ENCODE measurements at places on chromosomes 12 and 14.

DNA sequence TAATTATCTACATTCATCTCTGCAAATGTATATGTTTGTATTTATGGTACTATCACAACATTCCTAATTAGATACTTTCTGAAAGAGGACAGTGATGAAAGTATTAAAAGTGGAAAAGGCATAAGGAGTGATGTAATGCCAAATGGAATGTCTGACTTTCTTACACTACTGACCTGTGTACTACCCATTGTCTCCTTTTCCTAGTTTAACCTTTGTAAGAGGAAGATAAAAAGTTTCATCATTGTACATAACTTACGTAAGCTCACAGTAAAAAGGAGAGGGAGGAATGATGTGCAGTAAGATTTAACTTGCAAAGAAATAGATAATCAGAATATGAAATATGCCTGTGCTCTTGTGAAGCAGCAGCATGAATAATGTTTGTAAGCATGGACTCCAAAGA is 55.9 kb downstream of the SOX5 start:
- no peak for DNase-seq
- H3K27ac ChIP-seq = no peak overlapping the region
- no peaks in the 10 kb centered on the region for H3K27me3 ChIP-seq
- no peak overlapping the region for H3K4me3 ChIP-seq

- no peaks in the 10 kb centered on the region for H3K27me3 ChIP-seq
- no peaks in the 10 kb centered on the region for H3K4me1 ChIP-seq
- no peaks in the 10 kb centered on the region for H3K36me3 ChIP-seq
- H3K4me3 ChIP-seq = no peak overlapping the region
- no peak for DNase-seq
These were observed 1353.9 kb downstream of the AACS start for GRCh38 chr12:126419131-126419530.

DNA sequence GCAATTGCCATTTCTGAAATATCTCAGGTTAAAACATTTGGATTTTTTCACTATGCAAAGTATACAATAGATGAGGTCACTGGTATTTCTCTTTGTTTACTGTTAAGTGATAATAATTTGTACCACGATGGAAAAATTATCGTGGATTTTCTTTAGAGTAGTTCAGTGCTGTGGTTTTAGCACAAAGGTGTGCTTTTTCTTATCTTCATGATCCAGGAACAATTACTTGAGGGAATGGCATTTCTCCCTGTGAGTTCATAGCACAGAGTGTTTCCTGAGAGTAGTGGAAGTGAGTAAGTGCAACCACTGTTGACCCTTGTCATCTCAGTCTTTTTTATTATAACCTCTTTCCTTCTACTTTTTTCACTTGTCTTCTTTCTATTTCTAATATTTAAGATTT is 86.8 kb downstream of the FGD4 start:
- H3K4me1 ChIP-seq = no peaks in the 10 kb centered on the region
- H3K27ac ChIP-seq = no peak overlapping the region

- no peaks in the 10 kb centered on the region for H3K4me1 ChIP-seq
- H3K36me3 ChIP-seq = no peaks in the 10 kb centered on the region
- no peak for DNase-seq
These were observed 37.8 kb downstream of the SRRM4 start for GRCh38 chr12:119019166-119019565.

DNA sequence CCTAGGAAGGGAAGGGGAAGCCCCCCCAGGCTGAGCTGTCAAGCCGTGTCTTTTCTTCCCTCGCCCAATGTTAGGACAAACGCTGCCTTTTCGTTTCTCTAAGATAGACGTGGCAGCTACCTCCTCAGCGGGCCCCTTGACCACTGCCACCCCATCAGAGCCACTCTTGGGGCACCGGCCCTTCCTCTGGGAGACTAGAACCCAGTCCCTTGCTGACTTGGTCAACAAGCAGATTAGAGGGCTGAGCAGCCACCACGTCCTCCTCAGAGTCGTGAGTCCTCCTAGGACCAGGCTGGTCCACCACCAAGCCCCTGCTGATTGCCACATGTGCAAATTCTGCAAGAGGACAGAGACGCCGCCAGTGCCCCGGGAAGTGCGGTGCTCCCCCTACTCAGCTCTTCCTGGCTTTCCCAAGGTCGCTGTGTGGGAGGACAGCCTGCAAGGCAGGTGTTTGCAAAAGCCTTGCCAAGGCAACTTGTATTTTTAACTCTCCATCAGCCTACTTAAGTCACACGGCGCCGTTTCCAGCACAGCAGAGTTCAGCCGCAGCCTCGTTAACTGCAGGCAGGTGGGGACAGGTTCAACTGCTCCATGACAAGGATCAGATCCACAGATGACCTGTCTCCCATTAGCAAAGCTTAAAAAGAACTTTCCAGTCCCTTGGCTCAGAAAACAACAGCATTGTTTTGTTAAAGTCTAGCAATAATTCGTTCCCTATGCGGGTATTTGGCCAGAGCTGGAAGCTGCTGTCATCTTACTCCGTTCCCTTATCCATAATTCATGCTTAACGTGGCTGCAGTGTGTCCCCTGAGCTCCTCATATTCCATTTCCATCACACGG is 65.6 kb downstream of the TESC start:
- no peaks in the 10 kb centered on the region for H3K4me1 ChIP-seq
- peaks cover 55% of the 10 kb centered on the region for H3K36me3 ChIP-seq
- no peak overlapping the region for H3K4me3 ChIP-seq
- no peak for DNase-seq
- H3K27ac ChIP-seq = 0 out of 2 replicates have a peak overlapping the region, but pooled peaks have one; percentile 20

GRCh38 chr12:116116650-116117424 is 160.7 kb downstream of the MED13L start:
- peaks cover 3% of the 10 kb centered on the region for H3K4me1 ChIP-seq
- H3K27ac ChIP-seq = no peak overlapping the region
- no peak for DNase-seq
- no peaks in the 10 kb centered on the region for H3K27me3 ChIP-seq

GRCh38 chr14:97802430-97803373 is 1005.5 kb downstream of the VRK1 start:
- H3K4me3 ChIP-seq = no peak overlapping the region
- no peak for DNase-seq
- H3K27ac ChIP-seq = no peak overlapping the region
- H3K36me3 ChIP-seq = no peaks in the 10 kb centered on the region

GRCh38 chr14:70857496-70857890 is 48.2 kb upstream of the MAP3K9 start:
- no peaks in the 10 kb centered on the region for H3K27me3 ChIP-seq
- H3K27ac ChIP-seq = no peak overlapping the region
- no peak overlapping the region for H3K4me3 ChIP-seq
- H3K36me3 ChIP-seq = no peaks in the 10 kb centered on the region
- H3K4me1 ChIP-seq = no peaks in the 10 kb centered on the region

GRCh38 chr12:5203274-5203673 is 159.6 kb downstream of the KCNA5 start:
- no peaks in the 10 kb centered on the region for H3K36me3 ChIP-seq
- H3K4me1 ChIP-seq = peaks cover 16% of the 10 kb centered on the region
- H3K27me3 ChIP-seq = peaks cover 5% of the 10 kb centered on the region
- H3K27ac ChIP-seq = no peak overlapping the region

DNA sequence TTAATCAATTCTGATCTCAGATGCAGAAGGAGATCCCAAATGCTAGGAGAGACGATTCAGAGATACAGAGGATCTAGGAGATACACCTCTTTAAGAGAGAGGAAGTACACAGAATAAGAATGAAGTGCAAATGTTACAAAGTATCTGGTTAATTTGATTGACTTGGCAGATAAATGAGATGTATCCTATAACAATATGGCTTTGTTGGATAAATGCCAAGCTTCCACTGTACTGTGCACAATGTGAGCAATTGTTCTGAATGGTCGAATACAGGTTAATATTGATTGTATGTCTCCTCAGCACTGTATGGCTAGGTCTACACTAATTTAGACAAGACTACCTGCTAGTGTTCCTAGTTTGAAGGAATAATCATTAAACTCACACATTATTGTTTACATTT is 119.6 kb upstream of the PTPRB start:
- H3K27me3 ChIP-seq = no peaks in the 10 kb centered on the region
- H3K4me3 ChIP-seq = no peak overlapping the region
- no peak for DNase-seq
- H3K4me1 ChIP-seq = no peaks in the 10 kb centered on the region
- no peak overlapping the region for H3K27ac ChIP-seq
- H3K36me3 ChIP-seq = no peaks in the 10 kb centered on the region

- no peaks in the 10 kb centered on the region for H3K27me3 ChIP-seq
- H3K4me3 ChIP-seq = peak within 1 kb of the TSS; percentile 80
- H3K4me1 ChIP-seq = peaks cover 46% of the 10 kb centered on the region
- no peaks in the 10 kb centered on the region for H3K36me3 ChIP-seq
- peak; percentile 80 for DNase-seq
- H3K27ac ChIP-seq = peak within 1 kb of the TSS; percentile 95
These were observed at the start of gene SH2B3 for GRCh38 chr12:111405859-111406473. TSS of gene SH2B3 (plus strand) at chr12:111405923. CDS start at chr12:111418146, 12,223 bp downstream.

- H3K27ac ChIP-seq = no peak overlapping the region
- no peaks in the 10 kb centered on the region for H3K36me3 ChIP-seq
- no peak overlapping the region for H3K4me3 ChIP-seq
- 0 out of 2 replicates have a peak, but pooled peaks cover 6% of the 10 kb centered on the region for H3K4me1 ChIP-seq
- peak; percentile 20 for DNase-seq
These were observed 1.9 kb downstream of the RNASE7 start for GRCh38 chr14:21043974-21044618.

- H3K27me3 ChIP-seq = peaks cover 32% of the 10 kb centered on the region
- no peak for DNase-seq
- H3K4me3 ChIP-seq = peak overlapping the region; percentile 98
- H3K27ac ChIP-seq = peak overlapping the region; percentile 90
- H3K36me3 ChIP-seq = peaks cover 13% of the 10 kb centered on the region
These were observed 298 bp downstream of the CTDSP2 start for GRCh38 chr12:57846285-57846576.

- H3K36me3 ChIP-seq = no peaks in the 10 kb centered on the region
- no peak overlapping the region for H3K27ac ChIP-seq
- peaks cover 8% of the 10 kb centered on the region for H3K27me3 ChIP-seq
- H3K4me1 ChIP-seq = no peaks in the 10 kb centered on the region
- no peak for DNase-seq
These were observed 50.6 kb downstream of the OTX2 start for GRCh38 chr14:56759633-56760032.

GRCh38 chr14:90703841-90704737 is 112.1 kb downstream of the TTC7B start:
- no peak overlapping the region for H3K4me3 ChIP-seq
- H3K4me1 ChIP-seq = no peaks in the 10 kb centered on the region
- no peak for DNase-seq

DNA sequence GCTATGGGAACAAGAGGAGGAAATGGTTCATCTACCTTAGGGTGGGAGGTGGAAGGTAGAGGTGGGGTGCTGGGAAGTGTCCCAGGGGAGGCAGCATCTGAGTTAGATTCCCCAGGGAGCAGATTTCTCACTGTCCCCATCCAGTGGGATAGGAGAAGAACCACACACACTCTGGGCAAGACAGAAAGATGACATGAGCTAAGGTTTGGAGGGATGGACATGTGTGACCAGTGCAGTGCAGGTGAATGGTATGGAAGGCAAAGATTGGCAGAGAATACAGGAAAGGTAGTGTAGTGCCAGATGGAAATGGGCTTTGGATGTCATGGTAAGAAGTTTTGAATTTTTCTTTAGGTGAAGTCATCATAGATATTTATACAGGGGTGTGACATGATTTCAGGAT is 11.3 kb upstream of the DUSP6 start:
- DNase-seq = no peak
- no peaks in the 10 kb centered on the region for H3K4me1 ChIP-seq
- H3K4me3 ChIP-seq = no peak overlapping the region
- H3K36me3 ChIP-seq = no peaks in the 10 kb centered on the region

DNA sequence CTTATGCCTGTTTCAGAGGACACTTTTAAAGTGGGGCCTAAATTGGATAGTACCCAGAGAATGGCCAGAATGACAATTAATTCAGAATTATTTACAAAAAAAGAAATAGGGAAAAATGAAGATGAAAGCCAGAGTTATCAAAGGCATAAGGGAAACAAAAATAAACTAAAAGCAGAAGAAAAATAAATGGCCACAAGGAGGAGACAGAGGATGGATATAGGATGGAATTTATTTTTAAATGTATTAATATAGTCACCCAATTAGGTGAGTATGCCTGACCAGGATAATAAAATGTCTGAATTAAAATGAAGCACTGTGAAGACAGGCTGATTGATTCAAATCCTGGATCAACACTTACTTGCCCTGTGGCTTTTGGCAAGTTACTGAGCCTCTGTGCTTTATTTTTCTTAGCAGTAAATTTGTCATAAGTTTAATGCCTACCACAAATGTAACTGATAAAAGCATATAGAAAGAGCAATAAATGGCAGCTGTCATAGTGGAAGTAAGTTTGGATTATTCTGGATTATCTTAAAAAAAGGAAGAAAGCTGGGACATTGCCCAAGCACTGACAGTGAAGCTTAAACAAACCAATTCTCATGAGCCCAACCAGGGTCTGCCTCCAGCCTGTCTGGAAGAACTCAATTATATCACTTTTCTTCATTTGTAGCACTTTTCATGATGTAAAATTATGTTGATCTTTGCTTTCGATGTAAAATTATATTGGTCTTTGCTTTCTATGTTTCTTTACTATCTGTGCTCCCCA is 3.5 kb downstream of the CLEC9A start:
- no peak for DNase-seq
- no peak overlapping the region for H3K4me3 ChIP-seq
- no peak overlapping the region for H3K27ac ChIP-seq
- H3K27me3 ChIP-seq = peaks cover 15% of the 10 kb centered on the region
- no peaks in the 10 kb centered on the region for H3K36me3 ChIP-seq

DNA sequence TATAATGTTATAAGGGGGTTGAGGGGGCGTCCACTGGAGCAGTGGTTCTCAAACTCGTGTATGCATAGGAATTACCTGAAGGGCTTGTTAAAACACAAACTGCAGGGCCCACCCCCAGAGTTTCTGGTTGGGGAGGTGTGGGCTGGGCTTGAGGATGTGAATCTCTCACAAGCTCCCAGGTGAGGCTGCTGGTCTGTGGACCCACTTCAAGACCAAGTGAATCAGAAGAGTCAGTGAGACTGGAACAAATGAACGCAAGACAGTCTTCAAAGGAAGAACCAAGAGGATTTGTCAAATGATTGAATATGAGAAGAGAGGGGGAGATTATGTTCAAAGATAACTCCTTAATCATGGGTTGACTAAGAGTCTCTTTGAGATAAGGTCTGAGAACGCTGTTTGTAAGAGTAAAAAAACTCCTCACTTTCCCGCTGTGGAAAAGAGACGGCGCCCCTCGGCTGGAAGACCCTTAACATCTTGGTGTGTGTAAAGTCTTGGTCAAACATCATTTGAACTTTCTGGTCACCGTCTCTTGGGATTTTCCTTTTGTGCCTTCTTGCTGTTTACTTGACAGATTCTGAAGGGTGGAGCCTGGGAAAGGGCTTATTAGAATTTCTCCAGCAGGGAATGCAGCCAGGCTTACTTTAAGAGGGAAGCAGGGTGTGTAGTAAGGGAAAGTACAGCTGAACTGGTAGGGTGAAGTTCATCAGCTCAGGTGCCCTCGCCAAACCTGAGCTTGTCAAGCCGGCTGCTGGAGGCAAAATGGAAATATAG is 5.3 kb upstream of the FOXN3 start:
- H3K27ac ChIP-seq = peak overlapping the region; percentile 6
- peaks cover 31% of the 10 kb centered on the region for H3K4me1 ChIP-seq
- H3K36me3 ChIP-seq = no peaks in the 10 kb centered on the region
- H3K27me3 ChIP-seq = no peaks in the 10 kb centered on the region

- no peaks in the 10 kb centered on the region for H3K27me3 ChIP-seq
- peaks cover 27% of the 10 kb centered on the region for H3K36me3 ChIP-seq
- no peak overlapping the region for H3K4me3 ChIP-seq
These were observed 54.8 kb downstream of the CEP83 start for GRCh38 chr12:94404854-94405253.

- H3K4me1 ChIP-seq = peaks cover 13% of the 10 kb centered on the region
- no peaks in the 10 kb centered on the region for H3K27me3 ChIP-seq
- peak overlapping the region; percentile 13 for H3K27ac ChIP-seq
These were observed 977 bp downstream of the HEATR5A start for GRCh38 chr14:31419179-31419966.

All from DND-41 (cell line).